ENCODE measurements at places on chromosomes 3 and 15.
A peak's percentile ranks its signal among the peaks of the same experiment; 100 is the strongest.

GRCh38 chr15:75136758-75137157 lies 64.9 kb upstream of the C15orf39 start:
- no peak for DNase-seq

- DNase-seq, result no peak
These were observed 22.4 kb downstream of the PLEKHO2 start for GRCh38 chr15:64864068-64864467.

DNA sequence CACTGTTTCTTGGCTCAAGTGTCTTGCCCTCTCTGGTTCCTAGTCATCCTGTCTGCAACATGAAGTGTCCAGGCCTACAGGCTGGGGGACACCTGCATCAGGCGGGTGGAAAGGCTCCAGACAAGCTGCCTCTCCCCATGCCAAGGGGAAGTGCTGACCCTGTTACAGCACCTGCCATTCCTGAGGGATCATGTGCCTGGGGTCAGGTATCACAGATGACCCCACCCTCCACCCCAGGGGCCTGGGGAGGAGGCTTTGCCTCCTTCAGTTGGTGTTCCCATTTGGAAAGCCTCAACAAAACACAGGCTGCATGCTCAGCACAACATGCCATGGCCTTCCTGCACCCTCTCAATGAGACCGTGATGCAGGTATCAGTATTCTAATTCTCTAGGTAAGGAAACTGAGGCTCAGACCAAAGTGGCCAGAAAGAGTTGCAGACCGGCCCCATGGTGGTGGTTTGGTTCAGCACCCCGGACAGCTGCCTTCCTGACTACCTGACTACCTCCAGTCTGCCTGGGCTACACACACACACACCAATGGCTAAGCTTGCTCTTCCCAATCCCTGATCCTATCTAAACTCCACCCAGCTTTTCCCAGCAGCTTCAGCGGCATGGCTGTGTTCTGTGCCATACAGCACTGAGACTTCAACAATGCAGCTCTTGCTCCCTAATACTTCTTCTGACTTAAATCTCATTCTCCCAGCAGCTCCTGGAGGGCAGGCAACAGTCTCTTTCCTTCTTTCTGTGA lies 69.7 kb upstream of the LINGO1 start:
- no peak for DNase-seq

DNA sequence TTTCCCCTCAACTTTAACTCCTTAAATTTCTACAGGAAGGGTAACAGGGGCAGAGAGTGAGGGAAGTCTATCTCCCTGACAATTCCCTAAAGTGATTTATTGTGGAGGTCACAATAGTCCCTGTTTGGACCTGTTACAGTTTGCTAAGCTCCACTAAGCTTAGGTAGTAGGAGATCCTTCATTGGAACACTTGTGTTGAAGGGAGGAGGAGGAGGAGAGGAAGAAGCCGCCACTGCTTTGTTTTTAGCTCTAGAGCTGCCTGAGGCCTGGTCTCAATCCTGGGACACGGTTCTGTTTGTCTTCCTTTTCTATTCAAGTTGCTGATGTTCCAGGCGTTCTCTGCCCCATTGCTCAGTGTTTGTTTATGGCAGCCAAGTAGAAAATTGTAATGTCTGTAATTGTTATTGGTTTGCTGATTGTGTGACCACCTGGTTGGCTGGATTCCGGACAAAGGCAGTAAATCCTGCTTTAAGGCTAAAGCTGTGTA lies 48.4 kb downstream of the HES1 start:
- DNase-seq, result no peak

- DNase-seq, result no peak
These were observed 39.0 kb upstream of the PRSS50 start for GRCh38 chr3:46756642-46757041.

DNA sequence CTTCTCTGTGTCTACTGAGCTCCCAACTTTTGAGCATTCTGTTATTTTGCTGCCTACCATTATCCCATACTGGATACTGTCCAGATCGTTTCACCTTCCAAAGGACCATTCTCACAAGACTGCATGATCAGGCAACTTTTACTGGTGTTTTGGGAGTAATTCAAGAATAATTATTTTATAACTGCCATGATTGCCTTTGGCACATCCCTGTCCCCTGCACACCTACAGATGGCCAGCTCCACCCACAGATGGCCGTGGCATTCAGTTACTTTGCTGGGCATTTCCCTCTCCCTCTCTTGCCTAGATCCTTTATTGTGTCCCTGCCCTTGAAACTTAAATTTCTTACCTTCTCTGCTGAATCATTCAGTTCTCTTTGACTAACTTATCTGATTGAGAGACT lies 263.9 kb downstream of the DIPK2A start:
- DNase-seq, result no peak

GRCh38 chr15:29945943-29946596 lies 123.8 kb upstream of the TJP1 start:
- DNase-seq, result no peak

GRCh38 chr3:130658678-130659077 lies 88.0 kb downstream of the PIK3R4 start:
- DNase-seq, result no peak

DNA sequence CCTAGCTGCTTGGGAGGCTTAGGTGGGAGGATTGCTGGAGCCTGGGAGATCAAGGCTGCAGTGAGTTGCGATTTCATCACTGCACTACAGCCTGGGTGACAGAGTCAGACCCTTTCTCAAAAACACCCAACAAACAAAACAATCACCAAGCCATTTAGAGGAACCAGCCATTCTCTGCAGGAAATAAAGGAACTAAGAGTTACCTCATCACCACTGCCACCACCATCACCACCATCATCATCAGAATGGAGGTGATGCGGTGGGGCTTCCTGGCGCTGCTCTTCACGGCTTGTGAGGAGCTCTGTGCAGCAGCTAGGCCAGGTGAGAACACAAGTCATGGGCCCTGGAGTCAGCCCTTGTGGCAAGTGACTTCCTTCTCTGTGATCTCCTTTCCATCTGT lies 37.7 kb upstream of the KLHL25 start:
- DNase-seq, result no peak

DNA sequence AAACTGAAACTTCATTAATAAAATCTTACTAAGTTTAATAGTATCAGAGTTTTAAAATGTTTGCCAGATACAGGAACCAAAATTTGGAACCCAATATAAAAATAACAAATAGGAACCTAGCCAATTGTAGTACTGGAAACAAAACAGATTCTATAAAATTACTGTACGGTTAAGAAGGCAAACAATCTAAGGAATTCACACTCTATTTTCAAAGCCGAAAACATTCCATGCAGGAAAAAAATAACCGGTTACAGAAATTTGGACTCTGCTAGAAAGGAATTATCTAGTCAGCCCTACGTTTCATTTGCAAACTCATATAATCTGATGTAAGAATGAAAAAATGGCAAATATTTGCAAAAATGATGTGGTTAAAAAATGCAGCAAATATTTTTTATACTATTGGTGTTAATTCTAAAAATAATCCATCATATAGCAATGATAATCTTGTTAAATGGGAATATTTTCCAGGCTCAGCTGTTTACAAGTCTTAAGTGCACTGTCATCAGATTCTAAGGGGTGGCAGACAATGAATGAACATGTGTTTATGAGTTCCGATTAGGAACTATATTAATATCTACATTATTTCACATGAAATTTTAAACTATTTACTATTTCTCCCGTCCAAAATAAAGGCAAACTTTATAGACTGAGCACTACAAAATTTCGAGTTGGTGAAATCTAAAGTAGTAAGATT lies 58.1 kb downstream of the DCBLD2 start:
- no peak for DNase-seq

GRCh38 chr15:63881431-63881830 lies 47.7 kb upstream of the HERC1 start:
- peak; percentile 49 for DNase-seq

DNA sequence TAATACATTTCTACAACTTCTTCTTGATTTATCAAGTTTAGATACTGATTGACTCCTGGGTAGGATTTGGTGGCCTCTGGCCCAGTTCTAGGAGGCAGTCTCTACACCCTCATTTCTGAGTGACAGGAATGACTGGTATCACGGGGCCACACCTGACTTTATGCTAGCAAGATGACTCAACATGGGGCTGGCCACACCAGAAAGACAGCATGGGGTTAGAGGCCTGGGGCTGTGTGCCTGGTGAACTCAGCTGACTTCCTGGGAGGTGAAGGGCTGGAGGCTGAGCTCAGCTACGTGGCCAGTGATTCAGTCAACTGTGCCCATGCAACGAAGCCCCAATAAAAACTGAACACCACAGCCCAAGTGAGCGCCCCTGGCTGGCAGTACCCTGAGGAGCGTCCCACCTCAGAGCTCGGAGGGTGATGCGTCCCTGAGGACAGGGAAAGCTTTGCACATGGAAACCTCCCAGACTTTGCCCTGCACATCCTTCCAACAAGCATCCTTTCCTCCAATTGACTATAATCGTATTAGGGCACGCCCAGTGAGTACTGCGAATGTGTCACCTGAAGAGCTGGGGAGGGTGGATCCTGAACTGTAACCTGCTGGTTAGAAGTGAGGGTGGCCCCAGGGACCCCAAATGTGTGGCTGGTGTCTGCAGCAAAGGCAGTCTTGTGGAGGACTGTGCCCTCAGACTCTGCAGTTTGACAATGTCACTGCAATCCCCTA lies 57.2 kb downstream of the NIPA2 start:
- no peak for DNase-seq

DNA sequence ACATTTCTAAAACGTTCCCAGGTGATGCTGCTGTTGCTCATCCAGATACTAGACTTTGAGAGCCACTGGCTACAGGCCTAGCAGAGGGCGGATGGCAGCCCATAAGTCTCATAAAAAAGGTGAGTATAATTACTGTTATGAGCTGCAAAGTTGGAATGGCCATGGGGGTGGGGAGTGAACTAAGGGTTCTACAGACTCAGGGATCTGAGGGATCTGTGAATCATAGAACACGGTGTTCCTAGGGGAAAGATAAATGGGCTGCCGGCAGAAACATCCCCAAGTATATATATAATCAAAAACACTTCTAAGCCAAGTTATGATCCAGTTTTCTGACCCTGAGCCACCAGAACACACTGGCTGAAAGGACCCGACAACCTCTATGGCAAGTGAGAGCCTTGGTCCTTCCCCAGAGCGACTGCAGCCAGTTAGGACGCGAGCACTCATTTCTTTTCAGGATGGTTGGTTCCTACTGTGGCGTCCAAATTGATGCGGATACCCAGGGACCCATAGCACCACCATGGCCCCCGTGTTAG lies 7.9 kb upstream of the SYNM start:
- no peak for DNase-seq

GRCh38 chr3:126311338-126311978 lies 45.8 kb downstream of the KLF15 start:
- no peak for DNase-seq

- DNase-seq, result no peak
These were observed 147.5 kb upstream of the THBS1 start for GRCh38 chr15:39433376-39433775.

- no peak for DNase-seq
These were observed 73.0 kb downstream of the OXNAD1 start for GRCh38 chr3:16337856-16338540.

GRCh38 chr15:63985221-63986184 lies 60.8 kb downstream of the DAPK2 start:
- peak; percentile 38 for DNase-seq

GRCh38 chr15:53982071-53982680 lies 3.9 kb downstream of the UNC13C start:
- no peak for DNase-seq

GRCh38 chr3:16481546-16481897 lies 32.0 kb downstream of the RFTN1 start:
- DNase-seq, result no peak

DNA sequence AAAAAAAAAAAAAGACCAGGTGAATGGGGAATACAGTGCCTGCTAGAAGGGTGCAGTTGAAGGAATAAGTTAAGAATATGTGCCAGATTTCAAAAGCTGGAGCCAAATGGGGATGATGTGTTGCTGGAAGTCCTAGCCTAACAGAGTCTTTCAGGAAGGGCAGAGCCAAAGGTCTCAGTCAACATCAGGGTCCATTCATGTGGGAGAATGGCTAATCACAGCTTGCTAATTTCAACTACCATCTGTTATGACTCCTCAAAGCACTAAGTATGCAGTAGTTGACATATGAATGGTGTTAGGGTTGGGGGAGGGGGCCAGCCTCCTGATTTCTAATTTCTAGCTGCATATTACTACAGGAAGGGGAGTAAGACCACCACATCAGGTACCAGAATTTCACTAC lies 4.4 kb downstream of the ZBTB38 start:
- DNase-seq, result no peak

DNA sequence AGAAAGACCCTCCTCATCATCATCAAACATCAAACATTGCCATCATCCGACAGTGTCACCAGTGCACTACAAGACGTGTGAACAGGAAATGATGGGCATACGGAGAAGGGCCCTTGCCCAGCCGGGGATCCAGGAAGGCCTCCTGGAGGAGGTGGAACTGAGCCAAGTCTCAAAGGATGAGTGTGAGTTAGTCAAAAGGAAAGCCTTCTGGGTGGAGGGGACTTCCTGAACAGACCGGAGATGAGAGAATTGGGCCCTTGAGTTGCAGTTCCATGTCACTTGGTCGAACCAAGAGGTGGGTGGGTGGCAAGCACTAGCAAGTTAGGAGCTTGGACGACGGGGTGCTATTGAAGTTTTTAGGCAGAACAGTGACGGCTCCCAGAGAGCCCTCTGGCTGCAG lies 8.5 kb downstream of the SEMA4B start:
- no peak for DNase-seq

DNA sequence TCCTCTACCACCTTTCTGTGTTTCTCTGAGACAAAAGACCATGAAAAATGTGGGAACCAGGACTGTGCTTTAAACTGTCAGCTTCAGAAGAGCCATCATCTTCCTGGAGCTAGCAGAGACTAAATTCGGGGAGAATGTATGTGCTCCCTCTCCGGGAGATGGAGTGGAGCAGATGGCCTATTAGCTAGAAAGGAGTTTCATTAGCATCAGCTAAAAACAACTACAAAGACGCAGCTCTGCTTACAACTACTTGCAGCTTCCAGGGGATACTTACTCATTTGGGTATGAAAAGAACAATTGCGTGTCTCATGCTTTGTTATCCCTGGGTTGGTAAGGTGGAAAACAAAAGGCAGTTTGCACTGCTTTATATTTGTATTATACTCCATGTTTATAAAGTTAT lies 159.6 kb downstream of the MFSD1 start:
- no peak for DNase-seq

GRCh38 chr3:78863306-78864203 lies 904.2 kb downstream of the ROBO1 start:
- no peak for DNase-seq

GRCh38 chr15:65231306-65231705 lies 20.0 kb upstream of the CILP start:
- DNase-seq, result no peak

- DNase-seq, result no peak
These were observed 513.3 kb upstream of the SEMA6D start for GRCh38 chr15:47203993-47204392.

GRCh38 chr3:141020143-141020830 lies 30.9 kb upstream of the SPSB4 start:
- DNase-seq, result no peak

GRCh38 chr3:9934993-9935392 lies 1.4 kb downstream of the CRELD1 start:
- no peak for DNase-seq
